Natural killer cell treated with Interleukin-12 subunit alpha and Interleukin-12 subunit beta and Interleukin-15 and Interleukin-18, amount 100 ng/mL, for 72 hours (primary cell): ENCODE measurements at places on chromosomes 4 and X.

- no peak for DNase-seq
Measured at GRCh38 chr4:163269869-163270268, 62.5 kb downstream of the NPY1R start.

GRCh38 chrX:24427747-24428019 lies 37.4 kb upstream of the PDK3 start:
- DNase-seq: no peak

GRCh38 chrX:65668377-65669310 lies 1.2 kb downstream of the MSN start:
- DNase-seq: peak; percentile 67

DNA sequence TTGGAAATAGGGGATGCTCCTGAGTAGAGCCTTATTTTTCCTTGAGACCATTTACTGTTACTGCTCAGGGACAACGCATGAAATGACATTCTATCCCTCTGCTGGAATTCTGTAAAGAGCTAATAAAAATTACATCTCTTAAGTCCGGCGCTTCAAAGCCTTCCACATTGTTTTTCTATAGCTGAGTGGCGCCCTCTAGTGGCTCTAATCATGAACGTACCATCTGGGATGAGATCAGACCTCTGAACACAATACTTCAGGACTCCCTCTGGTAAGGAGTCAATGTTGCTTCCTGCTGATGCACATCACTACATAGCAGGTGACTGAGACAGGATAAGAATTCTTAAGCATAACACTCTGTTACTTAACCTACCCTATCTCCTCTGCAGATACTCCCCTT lies 6.0 kb downstream of the HMGN5 start:
- peak; percentile 70 for DNase-seq

GRCh38 chrX:41036668-41037326 lies 48.4 kb upstream of the USP9X start:
- no peak for DNase-seq

DNA sequence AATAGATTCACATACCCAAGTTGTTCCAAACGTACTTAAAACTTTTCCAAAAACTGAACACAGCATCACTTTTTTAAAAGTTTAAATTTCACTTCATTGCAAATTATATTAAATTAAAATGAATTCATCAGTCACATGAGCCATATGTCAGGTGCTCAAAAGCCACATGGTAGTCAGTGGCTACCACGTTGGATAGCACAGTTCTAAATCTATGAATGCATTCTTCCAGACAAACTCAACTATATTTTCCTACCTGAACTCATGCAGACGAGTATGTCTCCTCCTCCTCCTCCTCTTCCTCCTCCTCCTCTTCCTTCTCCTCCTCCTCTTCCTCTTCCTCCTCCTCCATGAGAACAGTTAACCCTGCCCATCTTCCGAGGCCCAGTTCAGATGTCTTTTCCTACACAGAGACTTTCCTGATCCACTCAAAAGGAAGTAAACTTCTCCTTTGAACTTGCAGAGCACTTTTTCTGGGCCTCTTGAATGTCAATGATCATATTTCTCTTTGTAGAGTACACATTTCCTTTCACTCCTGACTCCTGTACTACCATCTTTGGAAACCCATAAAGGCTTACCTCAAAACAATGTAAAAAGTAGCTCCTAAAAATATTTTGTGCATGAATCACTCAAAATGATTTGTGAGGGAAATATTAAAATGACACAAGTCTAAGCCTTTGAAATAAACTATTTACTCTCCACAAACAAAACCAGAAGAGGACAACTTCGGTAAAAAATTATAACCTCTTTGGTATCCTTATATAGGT lies 172.6 kb downstream of the AMELX start:
- no peak for DNase-seq

- DNase-seq: no peak
Measured at GRCh38 chr4:38002451-38003071, 42.4 kb downstream of the PTTG2 start.

DNA sequence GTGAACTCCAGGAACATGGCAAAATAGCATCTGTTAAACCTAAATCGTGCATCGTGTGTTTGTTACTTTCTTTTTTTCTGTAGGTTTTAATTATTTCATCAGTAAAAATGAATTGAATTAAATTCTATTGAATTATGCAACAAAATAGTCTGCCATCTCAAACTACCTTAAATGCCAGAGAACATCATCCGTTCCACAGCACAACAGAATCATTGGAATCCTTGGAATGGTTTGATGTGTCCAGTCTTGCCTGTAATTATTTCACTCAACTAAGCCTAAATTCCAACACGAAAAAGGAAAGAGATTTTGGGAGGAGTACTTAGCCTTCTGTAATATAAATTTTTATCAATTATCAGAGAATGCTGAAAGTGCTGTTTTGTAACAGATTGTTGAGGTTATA lies 17.1 kb upstream of the SLC7A11 start:
- DNase-seq: no peak
